Caudate nucleus (tissue), 63 donors: ENCODE measurements at places on chromosomes 7 and 10.

GRCh38 chr7:36360244-36360643, 29.4 kb upstream of the ANLN start:
- DNase-seq, result no peak

GRCh38 chr7:128217030-128217805, 23.9 kb upstream of the LEP start:
- DNase-seq, result no peak

- no peak for DNase-seq
Measured at GRCh38 chr7:30263090-30263710, 21.2 kb upstream of the ZNRF2 start.

DNA sequence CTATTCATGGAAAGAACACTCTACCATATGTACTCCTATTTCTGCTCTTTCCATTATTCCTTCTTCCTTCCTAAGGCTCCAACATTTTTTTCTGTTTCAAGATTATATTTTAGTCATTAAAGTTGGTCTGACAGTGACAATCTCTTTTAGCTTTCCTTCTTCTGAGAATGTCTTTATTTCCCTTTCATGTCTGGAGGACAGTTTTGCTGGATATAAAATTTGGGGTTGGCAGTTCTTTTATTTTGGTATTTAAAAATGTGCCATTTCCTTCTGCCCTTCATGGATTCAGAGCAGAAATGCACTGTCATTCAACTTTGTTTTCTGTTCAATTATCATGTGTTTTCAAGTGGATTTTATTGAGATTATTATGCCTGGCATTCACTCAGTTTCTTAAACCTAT, 53.1 kb downstream of the VSTM4 start:
- DNase-seq, result no peak

GRCh38 chr7:35258125-35258867, 4.4 kb upstream of the TBX20 start:
- no peak for DNase-seq
